RWPE1 (cell line): ENCODE measurements at places on chromosomes 13 and 19.

DNA sequence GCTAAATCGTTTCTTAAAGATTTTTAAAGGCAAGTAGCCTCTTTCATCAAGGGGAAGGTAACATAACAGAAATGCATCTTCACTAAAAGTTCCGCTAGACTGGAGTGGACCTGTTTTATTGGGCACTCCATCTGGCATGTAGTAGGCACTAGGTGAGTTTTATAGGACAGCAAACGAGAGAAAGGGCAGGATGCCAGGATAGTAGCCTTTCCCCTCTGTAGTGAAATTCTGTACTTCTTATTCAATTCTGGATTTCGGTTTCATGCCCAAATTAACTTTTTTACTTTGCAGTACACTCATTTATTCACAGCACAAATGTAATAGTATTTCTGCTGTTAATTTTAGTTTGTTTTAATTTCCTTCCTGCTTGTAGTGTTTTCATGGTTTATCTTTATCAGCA, 45.2 kb downstream of the GPR180 start:
- DNase-seq: no peak

DNA sequence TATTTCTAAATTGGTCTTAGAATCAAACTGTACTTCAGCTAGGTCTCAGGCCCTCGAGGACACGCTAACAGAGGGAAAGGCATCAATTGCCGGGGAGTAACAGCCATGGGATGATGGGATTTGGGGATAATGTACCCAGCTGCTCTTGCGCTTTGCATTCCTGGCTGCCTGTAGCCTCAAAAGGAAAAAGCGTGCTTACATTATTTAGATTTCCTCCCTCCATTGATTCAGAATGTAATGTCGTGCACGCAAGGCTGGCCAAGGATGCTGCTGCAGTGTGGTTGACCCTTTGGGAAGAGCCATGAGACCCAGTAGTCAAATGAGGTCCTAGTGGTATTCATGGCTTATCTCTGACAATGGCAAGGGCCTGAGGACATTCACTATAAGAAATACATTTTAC, 95.1 kb downstream of the SLC7A1 start:
- DNase-seq: no peak

GRCh38 chr19:4012092-4012974, 4.8 kb downstream of the PIAS4 start:
- DNase-seq: no peak

GRCh38 chr19:52590728-52591127, 20.6 kb downstream of the ZNF701 start:
- no peak for DNase-seq
